Activated T-cell treated with anti-CD3 and anti-CD28 coated beads for 24 hours (primary cell): ENCODE measurements at places on chromosomes 7 and 10.
A peak's percentile ranks its signal among the peaks of the same experiment; 100 is the strongest.

GRCh38 chr10:99233689-99234037 lies 2.0 kb downstream of the HPSE2 start:
- no peak for DNase-seq

GRCh38 chr7:90236721-90237289 lies 8.2 kb upstream of the CFAP69 start:
- no peak for DNase-seq

DNA sequence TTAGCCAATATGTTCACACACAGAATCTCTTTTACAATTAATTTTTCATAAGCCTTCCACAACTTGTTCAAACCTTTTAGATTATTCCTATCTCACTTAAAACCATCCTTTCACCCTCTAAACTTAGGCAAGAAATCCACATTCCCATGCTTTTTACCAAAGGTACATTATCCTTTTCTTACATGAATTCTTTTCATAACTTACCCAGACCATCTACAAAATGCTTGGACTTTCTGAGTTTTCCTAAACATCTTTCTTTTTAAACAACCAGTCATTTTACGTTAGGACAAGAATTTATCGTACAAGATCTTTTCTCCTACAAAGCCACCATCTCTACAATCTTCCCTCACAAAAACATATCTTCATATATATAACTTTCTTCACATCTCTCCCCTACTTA lies 18.8 kb upstream of the GARS1 start:
- DNase-seq, result no peak

- no peak for DNase-seq
These were observed 264.3 kb downstream of the AUTS2 start for GRCh38 chr7:69862413-69863064.

- DNase-seq, result no peak
These were observed 366.2 kb upstream of the TMEM229A start for GRCh38 chr7:124398937-124399552.

GRCh38 chr10:1044964-1045363 lies 4.0 kb downstream of the IDI1 start:
- no peak for DNase-seq

GRCh38 chr7:106345421-106346166 lies 60.8 kb upstream of the NAMPT start:
- peak; percentile 40 for DNase-seq

GRCh38 chr10:112875476-112876267 lies 74.4 kb upstream of the TCF7L2 start:
- no peak for DNase-seq

DNA sequence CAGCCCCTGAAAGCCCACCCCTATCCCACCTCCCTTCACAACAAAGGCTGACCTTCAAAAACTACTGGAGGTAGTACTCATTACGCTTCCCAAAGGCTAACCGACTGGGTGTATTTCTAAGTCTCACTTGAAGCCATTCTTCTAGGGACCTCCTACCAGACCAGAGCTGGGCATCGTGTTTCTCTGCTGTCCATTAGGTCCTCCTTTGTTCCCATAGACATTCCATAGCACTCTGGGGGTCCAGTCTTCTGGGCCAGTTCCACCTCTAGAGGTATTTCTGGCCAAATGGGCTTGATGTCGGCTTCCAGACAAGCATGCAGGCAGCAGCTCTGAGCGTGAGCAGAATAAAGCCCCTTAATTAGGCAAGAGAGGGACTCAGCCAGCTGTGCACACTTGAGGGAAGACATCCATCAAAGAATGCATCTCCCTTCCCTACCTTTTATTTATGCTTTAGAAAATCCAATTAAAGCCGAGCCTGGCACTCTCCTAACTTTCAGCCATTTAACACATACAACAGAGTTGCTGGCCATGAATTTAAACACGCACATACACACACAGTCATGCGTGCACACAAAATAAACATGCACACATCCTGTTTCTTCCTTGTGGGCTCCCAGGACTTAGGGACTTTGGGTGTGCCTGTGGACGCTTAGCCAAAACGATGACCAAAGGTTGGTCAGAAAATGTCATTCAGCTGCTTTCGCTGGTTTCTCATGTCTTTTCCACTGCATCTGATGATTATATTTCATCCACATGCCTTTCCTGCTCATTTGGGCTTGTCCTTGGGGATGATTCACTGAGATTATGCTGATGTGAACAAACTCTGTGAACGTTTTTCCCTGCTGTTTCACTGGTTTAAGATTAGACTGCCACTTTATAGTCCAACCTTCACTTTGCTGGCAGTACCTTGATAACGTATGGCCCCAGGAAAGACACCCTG lies 362.0 kb upstream of the NFE2L3 start:
- no peak for DNase-seq

DNA sequence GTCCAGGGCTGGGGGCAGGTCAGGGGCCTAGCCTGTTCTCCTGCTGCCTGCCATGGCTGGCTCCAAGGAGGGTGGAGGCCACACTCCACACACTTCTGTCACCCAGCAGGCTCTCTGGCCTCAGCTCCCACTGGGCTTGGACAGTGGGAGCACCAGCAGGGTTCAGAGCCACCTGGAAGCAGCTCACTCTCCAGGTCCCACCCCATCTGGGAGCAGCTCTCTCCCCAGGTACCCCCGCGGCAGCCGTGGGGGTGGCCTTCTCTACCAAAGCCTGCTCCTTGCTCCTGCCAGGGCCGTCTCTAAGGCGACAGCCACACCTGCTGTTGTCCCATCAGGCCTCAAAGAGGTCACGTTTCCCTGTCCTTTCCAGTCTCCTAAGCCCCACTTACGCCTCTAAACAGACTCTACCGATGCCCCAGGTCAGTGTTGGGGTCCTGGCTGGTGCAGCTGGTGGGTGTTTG lies 142.5 kb upstream of the RET start:
- DNase-seq, result no peak

DNA sequence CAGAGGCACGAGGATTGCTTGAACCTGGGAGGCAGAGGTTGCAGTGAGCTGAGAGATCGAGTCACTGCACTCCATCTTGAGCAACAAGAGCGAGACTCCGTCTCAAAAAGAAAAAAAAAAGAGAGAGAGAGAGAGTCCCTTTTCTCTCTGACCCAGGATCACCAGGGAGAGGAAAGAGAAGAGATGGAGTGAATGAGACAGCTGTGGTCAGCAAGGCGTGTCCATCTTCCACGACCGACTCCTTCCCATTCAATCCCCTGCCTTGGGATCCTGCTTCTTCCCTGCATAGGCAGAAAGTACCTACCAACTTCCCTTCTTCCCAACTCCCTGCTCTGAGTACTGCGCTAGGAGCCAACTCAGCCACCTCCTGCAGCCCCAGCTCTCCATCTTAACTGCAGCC lies 5.2 kb upstream of the ZAN start:
- no peak for DNase-seq

DNA sequence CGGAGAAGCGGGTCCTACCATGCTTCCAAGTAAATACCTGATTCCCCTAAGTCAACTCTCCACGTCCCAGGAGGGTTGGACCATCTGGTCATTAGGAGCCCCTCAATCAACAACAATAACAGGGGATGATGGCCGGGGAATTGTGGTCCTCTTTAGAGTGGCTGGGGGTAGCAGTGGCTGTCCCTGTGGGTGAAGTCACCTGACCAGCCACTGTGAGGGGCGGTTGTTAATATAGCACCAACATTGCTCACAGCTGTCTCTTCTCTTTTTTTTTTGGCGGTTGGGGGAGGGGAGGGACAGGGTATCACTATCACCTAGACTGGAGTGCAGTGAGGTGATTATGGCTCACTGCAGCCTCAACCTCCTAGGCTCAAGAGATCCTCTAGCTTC lies 67.9 kb downstream of the SPDYE5 start:
- DNase-seq, result no peak

GRCh38 chr7:2622869-2623697 lies 8.7 kb upstream of the TTYH3 start:
- no peak for DNase-seq

DNA sequence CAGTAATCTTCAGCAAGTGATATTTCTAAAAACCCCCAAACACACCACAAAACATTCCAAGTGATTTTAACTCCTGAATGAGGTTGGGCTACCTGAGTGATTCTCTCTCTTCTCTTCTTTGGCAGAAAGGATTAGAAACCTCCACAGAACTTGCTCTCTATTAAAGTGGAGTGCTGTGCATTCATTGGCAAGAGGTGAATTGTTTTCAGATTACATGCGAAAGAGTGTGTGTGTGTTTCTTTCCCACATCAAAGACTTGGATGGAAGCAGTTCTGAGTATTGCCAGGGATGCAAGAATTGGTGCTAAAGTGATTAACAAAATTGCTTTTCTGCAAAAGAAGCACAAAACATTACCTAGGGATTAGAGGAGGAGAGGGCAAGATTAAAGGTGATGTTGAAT lies 13.1 kb upstream of the FBXW4 start:
- no peak for DNase-seq

GRCh38 chr10:26697163-26697921 lies at the start of gene PDSS1:
TSS of gene PDSS1 (plus strand) at chr10:26697701. CDS start at chr10:26697712, 11 bp downstream.
- peak; percentile 67 for DNase-seq

- DNase-seq, result no peak
These were observed 335.3 kb downstream of the GLRX3 start for GRCh38 chr10:130471486-130471885.

GRCh38 chr7:139940866-139941265 lies 111.8 kb downstream of the TBXAS1 start:
- no peak for DNase-seq
